ENCODE measurements at places on chromosomes 2 and 18.

- no peak for ATAC-seq
Observed at GRCh38 chr2:238584617-238585016, 157.9 kb downstream of the ASB1 start.

DNA sequence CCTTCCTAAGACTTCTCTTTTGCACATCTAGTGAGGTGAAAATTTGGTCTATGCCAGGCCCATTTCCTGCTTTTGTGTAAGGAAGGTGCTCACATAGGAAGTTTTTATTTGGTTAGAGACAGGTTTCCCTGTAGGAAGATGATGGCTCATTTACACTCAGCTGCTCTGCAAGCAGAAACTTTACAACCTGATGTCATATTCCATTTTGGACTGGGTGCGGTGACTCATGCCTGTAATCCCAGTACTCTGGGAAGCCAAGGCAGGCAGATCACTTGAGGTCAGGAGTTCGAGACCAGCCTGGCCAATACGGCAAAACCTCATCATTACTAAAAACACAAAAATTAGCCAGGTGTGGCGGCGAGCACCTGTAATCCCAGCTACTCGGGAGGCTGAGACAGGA lies 35.8 kb downstream of the CASP10 start:
- ATAC-seq: no peak

DNA sequence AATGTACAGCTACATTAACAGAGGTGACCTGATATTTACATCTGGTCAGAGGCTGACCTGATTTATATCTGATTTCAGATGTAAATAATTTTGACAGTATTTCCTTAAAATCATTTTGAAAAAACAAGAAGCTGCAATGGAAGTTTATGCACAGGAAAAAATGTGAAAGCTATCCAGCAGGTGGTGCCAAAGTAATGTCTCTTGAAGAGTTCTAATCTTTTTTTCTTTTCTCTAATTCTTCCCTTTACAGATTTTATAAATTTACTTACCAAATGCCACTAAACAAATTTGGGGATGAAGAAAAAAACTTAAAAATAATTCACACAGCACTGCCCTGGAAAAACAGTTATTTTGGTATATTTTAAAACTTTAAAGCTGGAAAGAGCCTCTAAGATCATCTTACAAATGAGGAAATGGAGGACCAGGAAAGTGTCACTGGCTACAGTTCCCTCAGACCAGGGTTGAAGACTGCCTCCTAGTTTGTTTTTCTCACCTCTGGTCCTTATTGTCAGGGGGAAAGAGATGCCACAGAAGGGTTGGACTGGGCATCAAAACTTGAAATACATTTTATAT lies 16.4 kb upstream of the FBLN7 start:
- no peak for ATAC-seq

DNA sequence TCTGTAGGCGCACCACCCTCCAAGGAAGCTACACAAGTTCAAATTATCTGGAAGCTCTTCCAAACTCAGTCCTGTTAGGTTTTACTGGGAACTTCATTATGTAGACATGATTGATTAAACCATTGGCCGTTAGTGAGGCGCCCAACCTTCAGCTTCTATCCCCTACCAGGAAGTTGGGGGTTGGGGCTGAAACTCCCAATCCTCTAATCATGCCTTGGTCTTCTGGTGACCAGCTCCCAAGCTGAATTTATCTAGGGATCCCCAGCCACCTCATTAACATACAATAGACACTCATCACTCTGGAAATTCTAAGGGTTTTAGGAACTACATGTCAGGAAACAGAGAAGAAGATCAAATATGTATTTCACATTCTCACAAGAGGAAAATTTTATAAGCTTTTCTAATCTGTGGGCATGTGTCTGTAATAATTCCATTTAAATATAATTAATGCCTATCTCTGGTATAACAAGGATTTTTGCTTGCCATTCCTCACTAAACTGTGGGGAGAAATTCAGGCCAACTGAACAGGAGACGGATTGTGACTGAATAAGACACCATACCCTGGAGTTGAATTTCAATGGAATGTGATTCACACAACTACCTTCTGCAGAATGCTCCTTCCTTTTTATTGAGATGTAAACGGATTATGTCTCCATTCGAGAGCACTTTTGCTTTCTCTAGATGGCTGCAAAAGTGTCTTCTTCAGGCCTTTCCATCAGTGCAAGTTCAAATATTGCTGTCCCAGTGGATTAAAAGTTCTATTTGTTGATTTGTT lies 328.6 kb downstream of the LRRTM1 start:
- no peak for ATAC-seq

DNA sequence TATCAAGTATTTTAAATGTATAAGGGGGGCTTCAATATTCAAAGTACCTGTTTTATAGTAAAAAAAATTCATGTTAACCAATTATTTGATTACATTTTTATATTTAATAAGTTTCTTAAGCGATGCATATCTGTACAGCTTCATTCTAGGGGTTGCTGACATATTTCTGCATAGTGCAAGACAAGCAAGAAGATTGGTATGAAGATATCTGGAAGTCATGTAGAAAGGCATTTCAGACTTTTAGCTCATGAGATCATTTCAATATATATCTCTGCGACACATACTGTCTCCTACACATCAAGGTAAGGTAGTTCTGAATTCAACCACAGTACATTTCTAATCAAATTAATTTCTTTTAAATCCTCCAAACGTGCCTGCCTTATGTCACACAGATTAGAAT lies 73.1 kb downstream of the MEMO1 start:
- peak; percentile 97 for ATAC-seq

GRCh38 chr18:37702841-37703240 lies 137.2 kb upstream of the CELF4 start:
- ATAC-seq: no peak

DNA sequence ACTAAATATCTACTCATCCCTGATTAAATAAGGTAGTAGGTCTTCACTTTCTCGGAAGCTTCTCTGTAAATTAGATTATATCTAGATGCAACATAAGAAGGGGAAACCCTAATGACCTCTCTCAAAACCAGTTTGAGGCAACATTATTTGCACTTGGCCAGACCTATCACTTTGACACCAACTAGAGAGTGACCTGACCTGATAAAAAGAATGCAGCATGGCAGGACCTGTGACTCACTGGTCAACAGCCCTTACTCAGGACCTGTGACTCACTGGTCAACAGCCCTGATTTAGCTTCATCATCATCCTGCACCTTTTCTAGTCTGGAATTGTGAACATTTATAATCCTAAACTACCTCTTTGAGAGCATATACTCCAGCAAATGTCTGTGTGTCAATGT lies 1957.7 kb upstream of the CELF4 start:
- ATAC-seq: no peak

GRCh38 chr2:8456151-8457091 lies 225.4 kb upstream of the ID2 start:
- ATAC-seq: no peak

DNA sequence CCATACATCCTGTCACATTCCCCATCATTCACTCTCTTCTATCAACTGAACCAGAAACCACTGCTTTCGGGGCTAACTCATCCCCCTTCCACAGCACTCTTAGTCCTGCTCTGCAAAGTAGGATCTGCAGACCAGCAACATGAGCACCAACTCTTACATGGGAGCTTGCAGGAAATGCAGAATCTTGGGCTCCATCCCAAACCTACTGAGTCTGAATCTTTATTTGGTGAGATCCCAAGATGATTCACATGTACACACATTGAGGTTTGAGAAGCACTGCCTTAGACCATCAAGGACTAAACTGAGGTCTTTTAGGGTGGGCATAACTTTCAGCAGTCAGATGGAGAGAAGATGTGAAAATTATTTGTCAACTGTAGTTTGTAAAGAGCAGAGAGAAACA lies 235.6 kb upstream of the EPHA4 start:
- no peak for ATAC-seq

- no peak for ATAC-seq
Observed at GRCh38 chr18:32177530-32177929, 12.3 kb upstream of the MEP1B start.

DNA sequence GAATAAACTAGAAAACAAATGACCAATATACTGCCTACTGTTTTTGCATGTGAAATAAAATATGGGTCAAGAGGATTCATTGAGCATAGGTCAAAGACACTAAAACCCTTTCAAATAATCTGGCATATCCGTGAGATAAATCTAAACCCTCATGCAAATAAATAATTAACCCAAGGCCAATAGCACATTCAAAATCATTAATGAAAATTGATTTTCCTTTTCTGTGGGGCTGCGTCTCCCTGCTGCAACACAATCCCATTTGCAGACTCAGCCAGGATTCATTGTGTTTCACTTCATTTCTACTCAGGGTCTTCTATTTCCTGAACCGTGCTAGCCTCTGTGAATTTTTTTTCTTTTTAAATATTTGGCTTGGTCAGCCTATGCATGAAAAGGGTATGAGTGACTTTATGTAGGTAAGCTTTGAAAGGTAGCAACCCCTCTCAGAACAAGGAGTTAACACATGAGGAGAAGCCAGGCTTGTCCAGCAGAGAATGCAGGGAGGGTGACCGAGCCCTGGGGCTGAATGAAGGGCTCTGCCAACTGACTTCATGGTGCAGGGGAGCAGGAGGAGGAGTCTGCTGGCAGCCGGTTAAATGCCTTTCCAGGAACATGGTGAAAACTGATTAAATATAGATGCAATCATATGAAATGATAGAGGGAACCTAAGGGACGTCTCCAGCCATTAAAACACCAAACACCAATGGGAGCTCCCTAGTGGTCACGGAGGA lies 10.3 kb upstream of the CTAGE1 start:
- no peak for ATAC-seq

DNA sequence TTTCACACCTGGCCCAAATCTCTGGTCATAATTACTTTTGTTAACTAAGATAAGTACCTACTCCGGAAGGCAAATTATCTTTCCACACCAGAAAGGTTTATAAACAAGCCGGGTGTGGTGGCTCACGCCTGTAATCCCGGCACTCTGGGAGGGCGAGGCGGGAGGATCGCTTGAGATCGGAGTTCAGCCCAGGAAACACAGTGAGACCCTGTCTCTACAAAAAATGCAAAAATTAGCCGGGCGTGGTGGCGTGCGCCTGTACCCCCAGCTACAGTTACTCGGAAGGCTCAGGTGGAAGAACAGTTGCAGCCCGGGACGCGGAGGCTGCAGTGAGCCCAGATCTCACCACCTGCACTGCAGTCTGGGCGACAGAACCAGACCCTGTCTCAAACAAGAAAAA lies 2.1 kb downstream of the PUM2 start:
- ATAC-seq: no peak

DNA sequence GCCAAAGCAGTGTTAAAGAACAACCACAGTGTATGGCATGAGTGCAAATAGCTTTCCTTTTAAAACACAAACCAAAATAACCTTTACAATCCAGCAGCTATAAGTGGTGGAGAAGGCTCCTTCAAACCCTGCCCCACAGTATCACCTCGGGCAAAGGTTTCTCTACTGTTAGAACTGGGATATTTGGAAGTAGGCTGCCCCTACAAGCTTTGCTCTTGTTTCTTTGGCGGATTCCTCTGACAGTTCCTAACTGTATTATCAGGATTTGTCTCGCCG lies 214.8 kb downstream of the ZNF521 start:
- ATAC-seq: no peak

DNA sequence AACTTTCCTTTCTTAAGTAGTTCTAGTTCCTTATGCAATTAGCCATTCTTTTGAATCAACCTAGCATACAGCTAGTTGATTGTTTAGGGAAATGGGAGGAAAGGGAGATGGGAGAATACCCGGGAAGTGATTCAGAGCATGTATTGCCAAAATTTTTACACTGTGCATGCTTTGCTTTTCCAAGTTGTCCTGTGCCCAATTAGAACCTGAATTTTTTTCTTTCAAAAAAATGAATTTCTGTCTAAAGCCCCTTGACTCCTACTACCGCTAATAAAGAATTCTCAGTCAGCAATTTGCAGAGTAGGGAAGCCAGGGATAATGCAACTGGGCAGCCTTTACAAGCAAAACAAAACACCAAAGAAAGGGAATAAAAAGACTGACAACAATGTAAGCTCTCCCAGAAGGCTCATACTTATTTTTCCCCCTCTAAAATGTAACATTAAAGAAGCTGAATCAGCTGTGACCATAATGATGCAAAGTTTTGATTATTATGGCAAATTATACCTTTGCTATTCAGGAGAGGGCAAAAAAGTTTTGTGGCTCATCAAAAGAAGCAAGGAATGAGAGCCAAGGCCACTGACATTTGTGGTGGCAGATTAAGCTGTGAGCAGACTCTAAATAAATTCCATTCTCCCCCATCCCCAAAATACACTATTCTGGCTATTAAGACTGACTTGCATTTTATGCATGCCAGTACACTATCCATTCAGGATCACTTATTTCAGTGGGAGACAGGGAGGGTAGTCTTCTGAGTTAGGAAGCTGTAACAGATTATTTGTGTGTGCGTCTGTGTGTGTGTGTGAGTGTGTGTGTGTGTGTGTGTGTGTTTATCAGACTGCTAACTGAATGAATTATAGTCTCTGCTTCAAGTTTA lies 174.3 kb downstream of the ERBB4 start:
- peak; percentile 85 for ATAC-seq

DNA sequence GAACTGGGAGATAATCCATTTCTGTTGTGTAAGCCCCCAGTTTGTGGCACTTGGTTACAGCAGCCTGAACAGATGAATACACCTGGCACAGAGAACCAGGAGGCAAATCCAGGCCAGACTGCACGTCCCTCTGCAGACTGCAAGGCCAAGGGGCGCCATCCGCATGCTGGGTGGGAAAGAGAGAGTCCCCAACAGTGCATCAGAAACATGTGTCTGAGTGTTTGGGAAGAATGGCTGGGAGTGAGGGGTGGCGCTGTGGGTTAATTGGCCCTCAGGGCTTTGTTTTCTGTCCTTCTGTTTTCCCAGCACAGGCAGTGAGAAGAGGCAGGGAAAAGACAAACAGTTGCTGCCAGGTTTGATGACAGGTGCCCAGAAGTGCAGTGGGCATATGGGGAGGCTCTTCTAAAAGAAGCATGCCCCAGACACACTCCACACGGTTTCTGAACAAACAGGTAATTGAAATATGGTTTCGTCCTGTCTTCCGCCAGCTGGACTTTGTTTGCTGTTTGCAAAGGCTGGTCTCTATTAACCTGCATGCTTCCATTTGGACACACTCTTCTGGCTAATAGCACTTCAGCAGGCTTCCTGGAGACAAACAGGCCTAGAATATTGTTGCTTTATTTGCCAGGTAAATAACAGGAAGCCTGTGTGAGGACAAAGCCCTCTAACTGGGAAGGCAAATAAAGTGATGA lies 43.4 kb upstream of the SEC11C start:
- no peak for ATAC-seq

GRCh38 chr2:213199871-213200270 lies 48.5 kb upstream of the IKZF2 start:
- no peak for ATAC-seq
